ENCODE measurements at places on chromosomes 1 and 21. TPM values are rescaled to one million over a fixed set of nuclear protein-coding genes. Genes with fewer than 3 reads are reported as not detected.

The FBXO2 gene
- 3.1 TPM for total RNA-seq

The OR6N1 gene
- total RNA-seq = not detected

The RGS4 gene
- total RNA-seq = not detected

DNA sequence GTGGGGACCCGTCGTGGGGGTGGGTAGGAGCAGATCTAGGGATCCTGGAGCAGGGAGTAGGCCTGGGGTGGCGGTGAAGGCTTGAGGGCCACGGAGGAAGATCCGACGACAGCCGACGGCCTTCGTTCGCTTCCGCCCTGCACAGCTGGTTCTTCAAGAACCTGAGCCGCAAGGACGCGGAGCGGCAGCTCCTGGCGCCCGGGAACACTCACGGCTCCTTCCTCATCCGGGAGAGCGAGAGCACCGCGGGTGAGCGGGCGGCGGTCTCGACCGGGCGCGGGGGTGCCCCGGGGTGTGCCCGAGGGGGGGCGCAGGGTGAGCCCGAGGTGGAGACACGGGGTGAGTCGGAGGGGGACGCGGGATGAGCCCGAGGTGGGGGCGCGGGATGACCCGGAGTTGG, 16.5 kb upstream of the HDAC1 start:
- no peak overlapping the region for H3K4me3 ChIP-seq
- no peaks in the 10 kb centered on the region for H3K36me3 ChIP-seq
- peaks cover 8% of the 10 kb centered on the region for H3K4me1 ChIP-seq
- no peak overlapping the region for H3K27ac ChIP-seq
- H3K27me3 ChIP-seq = no peaks in the 10 kb centered on the region

DNA sequence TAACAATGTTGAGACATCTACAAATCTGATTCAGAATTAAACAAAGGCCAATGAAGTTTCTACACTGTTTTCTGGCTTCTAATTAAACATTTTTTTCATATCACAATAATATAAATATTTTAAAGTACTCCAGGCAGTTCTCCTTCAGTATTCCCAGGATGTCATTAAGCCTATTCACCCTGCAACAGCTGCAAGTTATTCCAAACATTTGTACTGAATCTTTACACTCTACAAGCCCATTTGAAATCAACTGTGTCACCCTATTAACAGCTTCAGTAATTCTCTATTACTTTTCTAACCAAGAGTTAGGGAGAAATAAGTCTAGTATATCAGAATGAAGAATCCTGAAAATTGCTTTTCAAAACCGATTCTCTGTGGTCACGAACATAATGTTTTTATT, 124.6 kb downstream of the OLFML2B start:
- H3K4me1 ChIP-seq = no peaks in the 10 kb centered on the region
- no peak overlapping the region for H3K4me3 ChIP-seq
- H3K36me3 ChIP-seq = no peaks in the 10 kb centered on the region
- no peak for DNase-seq

DNA sequence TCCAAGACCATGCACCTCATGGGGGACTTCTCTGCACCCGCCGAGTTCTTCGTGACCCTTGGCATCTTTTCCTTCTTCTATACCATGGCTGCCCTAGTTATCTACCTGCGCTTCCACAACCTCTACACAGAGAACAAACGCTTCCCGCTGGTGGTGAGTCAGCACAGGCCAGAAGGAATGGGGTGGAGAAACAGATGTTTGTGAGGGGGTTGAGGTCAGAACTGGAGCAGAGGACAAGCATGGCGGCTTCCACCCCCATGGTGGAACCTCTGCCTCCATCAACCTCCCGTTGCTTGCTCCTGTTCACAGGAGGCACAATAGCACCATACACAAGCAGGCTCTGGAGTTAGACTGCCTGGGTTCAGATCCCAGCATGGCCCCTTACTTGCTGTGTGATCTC, 6.9 kb upstream of the ATXN7L2 start:
- no peaks in the 10 kb centered on the region for H3K27me3 ChIP-seq
- no peaks in the 10 kb centered on the region for H3K36me3 ChIP-seq
- DNase-seq = no peak
- no peak overlapping the region for H3K4me3 ChIP-seq
- H3K4me1 ChIP-seq = no peaks in the 10 kb centered on the region
- H3K27ac ChIP-seq = no peak overlapping the region

DNA sequence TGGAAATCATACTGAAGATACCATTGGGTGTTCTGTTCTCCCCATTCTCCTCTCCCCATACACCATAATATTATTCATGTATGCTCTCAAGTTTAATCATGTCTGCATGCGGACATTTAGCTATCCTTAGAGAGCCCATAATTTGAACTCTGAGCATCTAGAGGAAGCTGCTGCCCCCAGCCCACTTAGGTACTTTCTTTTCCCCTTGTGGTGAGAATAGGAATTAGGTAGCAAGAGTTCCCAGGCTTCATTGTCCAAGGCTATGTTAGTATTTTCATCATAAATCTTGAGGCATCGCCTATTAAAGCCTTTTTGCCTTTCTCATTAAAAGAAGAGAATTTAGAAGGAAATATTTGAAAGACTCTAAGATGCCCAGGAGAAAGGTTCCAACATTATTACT, 96.3 kb downstream of the ROR1 start:
- H3K27me3 ChIP-seq = no peaks in the 10 kb centered on the region
- no peak overlapping the region for H3K27ac ChIP-seq
- no peak overlapping the region for H3K4me3 ChIP-seq
- no peaks in the 10 kb centered on the region for H3K36me3 ChIP-seq

GRCh38 chr1:29983321-29983720, 740.1 kb downstream of the MATN1 start:
- H3K36me3 ChIP-seq = no peaks in the 10 kb centered on the region
- H3K4me1 ChIP-seq = no peaks in the 10 kb centered on the region
- no peak overlapping the region for H3K27ac ChIP-seq
- no peaks in the 10 kb centered on the region for H3K27me3 ChIP-seq
- H3K4me3 ChIP-seq = no peak overlapping the region
- peak; percentile 13 for DNase-seq
